ENCODE measurements at places on chromosomes 2 and 18. TPM values are rescaled to one million over a fixed set of nuclear protein-coding genes. Genes with fewer than 3 reads are reported as not detected.

Gene IMP4
- total RNA-seq = 41.7 TPM

Gene CTAGE1
- 0.07 TPM for total RNA-seq

- DNase-seq = no peak
These were observed 5.2 kb upstream of the SPAST start for GRCh38 chr2:32058130-32058529.

GRCh38 chr18:5380586-5380985 lies 85.1 kb upstream of the ZBTB14 start:
- DNase-seq = no peak

GRCh38 chr2:18899725-18900124 lies 310.4 kb upstream of the NT5C1B start:
- no peak for DNase-seq

Measured in mesothelial cell of epicardium (in vitro differentiated cells).